ENCODE measurements at places on chromosomes 6 and 20. TPM values are rescaled to one million over a fixed set of nuclear protein-coding genes. Genes with fewer than 3 reads are reported as not detected.
A peak's percentile ranks its signal among the peaks of the same experiment; 100 is the strongest.

PLCB1 gene
- total RNA-seq: 3.9 TPM

ZNF391 gene
- total RNA-seq: 3.2 TPM

AK9 gene
- total RNA-seq: 2.8 TPM

DNA sequence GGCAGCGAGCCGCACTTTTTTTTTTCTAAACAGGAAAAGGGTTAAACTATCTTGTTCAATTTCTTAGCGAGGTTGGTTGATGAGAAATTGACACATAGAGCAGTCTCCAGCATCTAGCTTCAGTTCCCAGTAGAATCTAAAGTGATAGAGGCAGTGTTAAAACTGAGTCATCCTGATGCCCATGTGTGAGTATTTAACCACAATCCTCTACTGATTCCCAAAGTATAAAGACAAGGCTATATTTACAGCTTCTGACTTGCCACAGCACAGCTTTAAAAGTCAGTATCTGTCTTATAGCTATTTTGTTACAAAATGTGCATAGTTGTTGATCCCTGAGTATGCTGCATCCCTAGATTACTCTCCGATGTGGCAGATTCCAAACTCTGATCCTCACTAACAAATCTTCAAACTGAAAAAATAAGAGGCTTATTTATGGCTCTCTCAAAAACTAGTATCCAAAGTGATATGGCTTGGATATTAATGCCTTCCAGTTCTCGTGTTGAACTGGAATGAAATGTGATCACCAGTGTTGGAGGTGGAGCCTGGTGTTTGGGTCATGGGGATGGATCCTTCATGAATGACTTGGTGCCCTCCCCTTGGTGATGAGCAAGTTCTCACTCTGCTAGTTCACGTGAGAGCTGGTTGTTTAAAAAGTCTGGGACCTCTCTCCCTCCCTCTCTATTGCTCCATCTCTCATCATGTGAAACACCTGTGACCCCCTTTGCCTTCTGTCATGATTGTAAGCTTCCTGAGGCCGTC is 13.1 kb upstream of the POPDC3 start:
- no peak for DNase-seq
- no peak overlapping the region for H3K27ac ChIP-seq
- peaks cover 12% of the 10 kb centered on the region for H3K27me3 ChIP-seq
- no peaks in the 10 kb centered on the region for H3K36me3 ChIP-seq
- H3K4me3 ChIP-seq: no peak overlapping the region
- no peaks in the 10 kb centered on the region for H3K4me1 ChIP-seq

EYA4 gene
- not detected for total RNA-seq

GRCh38 chr6:169160091-169160854 is 93.4 kb downstream of the THBS2 start:
- H3K27ac ChIP-seq: no peak overlapping the region
- H3K4me1 ChIP-seq: no peaks in the 10 kb centered on the region
- peaks cover 9% of the 10 kb centered on the region for H3K27me3 ChIP-seq
- DNase-seq: no peak

DNA sequence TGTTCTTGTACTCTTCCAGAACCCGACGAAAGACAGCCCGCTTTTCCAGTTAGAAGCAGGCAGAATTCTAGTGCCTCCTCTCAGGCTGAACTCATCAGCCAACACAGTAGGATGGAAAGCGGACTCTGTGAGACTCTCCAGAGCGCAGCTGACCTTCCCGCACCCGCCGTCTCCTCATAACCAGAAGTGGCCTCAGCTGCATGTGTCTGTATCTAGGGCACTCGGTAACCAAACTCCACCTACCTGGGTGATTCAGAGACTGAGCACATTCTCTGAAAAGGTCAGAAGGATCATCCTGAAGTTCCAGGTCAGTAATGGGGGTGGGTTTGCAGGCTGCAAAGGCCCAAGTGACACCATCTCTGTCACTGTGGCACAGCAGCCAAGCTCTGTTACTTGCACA is 66.7 kb upstream of the NFATC2 start:
- peak overlapping the region; percentile 65 for H3K4me3 ChIP-seq
- H3K36me3 ChIP-seq: no peaks in the 10 kb centered on the region
- H3K27ac ChIP-seq: peak overlapping the region; percentile 88
- peaks cover 48% of the 10 kb centered on the region for H3K4me1 ChIP-seq
- DNase-seq: peak; percentile 64

ZBTB46 gene
- 5.5 TPM for total RNA-seq

DNA sequence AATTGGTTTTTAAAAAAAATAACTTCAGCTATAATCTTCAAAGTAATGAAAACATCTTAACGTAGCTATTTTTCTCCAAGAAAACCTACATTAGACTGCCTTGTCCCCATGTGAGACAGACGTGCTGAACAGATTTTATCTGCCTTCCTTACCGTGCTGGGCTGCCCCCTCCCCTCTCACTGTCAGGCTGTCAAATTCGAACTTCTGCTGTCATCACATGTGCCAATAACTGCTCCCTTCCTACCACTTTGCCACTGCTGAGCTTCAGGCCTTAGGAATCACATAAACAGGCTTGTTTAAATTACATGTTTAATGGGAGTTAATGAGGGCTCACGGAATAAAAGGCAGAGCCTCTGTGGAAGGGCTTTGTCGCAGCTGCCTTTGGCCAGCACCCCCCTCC is 77.0 kb upstream of the NHSL1 start:
- H3K27me3 ChIP-seq: peaks cover 5% of the 10 kb centered on the region
- peaks cover 4% of the 10 kb centered on the region for H3K4me1 ChIP-seq
- no peaks in the 10 kb centered on the region for H3K36me3 ChIP-seq
